ENCODE measurements at places on chromosomes 3 and 15.

DNA sequence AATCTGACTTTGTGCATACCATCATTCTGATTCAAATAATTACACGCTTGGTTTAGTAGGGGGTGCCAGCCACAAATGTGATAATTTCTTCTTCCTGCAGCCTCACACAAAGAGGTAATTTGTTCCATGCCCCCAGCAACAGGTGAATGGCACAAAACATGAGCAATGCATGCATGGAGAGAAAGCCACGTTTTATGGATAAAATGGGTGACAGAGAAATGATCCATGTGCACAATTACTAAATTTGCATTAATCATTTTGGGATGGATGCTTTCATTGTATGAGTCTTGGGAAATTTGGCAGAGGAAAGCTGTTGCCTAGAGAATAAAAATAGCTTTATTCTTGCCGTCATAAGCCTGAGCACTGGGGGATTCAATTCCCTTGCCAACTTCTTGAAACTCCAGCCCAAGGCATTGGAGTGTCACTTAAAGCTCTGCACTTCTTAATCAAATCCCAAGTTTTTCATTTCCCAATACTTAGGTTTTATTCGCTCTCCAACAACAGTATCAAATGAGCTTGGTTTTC lies 411.6 kb downstream of the GBE1 start:
- DNase-seq: no peak

- no peak for DNase-seq
Observed at GRCh38 chr3:196792771-196793170, 53.1 kb downstream of the PAK2 start.

DNA sequence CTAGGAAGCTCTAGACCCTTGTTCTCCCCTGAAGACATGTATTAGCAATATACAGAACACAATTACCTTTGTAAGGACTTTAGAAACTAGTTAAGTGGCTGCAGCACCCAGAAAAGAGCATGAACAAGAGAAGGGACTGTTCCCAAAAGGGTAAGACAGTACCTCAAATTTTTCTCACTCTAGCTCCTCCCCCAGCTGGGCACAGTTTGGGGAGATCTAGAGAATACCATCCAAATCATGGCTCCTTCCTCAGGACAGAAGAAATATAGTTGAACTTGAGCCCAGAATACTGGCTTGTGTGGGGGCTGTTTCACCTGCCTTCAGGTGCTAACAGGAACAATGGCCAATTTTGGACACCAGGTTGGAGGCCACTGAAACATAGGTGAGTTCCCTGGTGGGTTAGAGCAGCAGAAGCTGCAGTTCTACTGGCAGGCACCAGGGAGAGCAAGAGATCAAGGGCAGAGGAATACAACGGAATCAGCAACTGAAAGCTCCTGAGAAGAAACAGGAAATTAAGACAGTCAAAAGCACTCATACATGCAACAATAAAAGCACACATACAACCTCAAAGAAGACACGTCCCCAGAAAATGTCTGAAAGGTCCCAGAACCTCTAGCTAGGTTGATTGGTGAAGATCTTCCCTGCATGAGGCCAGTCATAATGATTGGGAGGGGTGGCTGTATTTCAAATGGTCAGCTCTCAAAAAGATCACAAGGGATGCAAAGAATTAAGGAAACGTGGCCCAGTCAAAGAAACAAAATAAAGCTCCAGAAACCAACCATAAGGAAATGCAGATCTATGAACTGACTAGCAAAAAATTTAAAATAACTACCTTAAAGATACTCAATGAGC lies 104.9 kb upstream of the ASB14 start:
- DNase-seq: peak; percentile 9

GRCh38 chr3:146334151-146334550 lies 83.2 kb upstream of the PLSCR4 start:
- no peak for DNase-seq

GRCh38 chr3:189132231-189132671 lies 39.5 kb upstream of the TPRG1 start:
- peak; percentile 62 for DNase-seq
